ENCODE measurements at places on chromosomes 6 and 20.

DNA sequence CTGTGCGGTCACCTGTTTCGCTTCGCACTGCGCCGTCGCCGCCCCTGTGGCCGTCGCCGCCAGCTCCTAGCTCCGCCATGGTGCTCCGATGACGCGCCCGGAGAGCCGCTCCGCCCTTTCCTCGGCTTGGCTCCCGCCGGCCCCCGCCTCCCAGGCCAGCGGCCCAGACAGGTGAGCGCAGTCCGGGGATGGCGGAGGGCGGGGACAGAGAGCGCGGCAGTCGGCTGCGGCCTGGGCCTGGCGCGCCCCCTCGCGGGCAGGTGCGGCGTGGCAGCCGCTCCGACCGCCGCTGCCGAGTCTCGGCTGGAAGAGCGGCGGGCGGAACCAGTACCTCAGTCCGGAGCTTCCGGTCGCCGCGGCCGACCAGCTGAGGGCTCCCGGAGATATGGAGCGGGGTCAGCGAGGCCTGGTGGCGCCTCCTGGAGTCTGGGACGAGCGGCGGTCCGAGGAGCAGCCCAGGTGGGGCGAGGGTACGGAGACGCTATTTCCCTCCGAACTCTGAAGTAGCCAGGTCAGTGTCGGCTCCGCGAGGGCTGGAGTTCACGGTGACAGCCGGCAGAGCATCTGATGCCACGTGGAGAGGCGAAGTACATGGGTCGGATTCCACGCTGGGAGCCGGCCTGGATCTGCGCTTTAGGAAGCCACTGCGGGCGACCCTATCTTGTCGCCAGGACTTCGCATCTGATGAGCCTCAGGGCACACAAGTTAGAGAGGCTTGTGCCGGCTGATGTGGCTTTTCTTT is at the start of gene MAP7:
Gene MAP7 (minus strand): TSS at position 93 of the 742 bp plus-strand sequence. CDS start 14 bp downstream, at position 79.
- H3K36me3 ChIP-seq, result peaks cover 5% of the 10 kb centered on the region
- peak within 1 kb of the TSS; percentile 71 for H3K4me3 ChIP-seq
- peak; percentile 63 for DNase-seq
- H3K27ac ChIP-seq, result no peak within 1 kb of the TSS

DNA sequence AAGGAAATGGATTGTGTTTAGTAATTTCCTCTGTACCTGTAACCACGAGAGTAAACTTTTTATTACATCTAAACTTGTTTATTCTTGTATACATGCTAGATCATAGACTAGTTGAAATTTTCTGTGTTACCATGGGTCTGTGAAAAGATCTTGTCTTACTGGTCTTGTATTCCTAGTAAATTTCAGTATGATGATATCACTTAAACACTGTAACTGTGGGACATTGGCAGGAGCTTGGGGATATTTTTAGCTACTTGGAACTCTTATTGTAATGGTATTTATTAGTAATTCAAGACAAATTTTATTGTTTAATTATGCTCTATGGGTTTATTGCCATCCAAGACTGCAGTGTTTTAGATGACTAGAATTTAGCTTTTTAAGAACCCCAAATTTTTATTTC is 25.9 kb upstream of the TULP4 start:
- no peaks in the 10 kb centered on the region for H3K27me3 ChIP-seq
- H3K27ac ChIP-seq, result no peak overlapping the region
- no peak for DNase-seq
- H3K4me3 ChIP-seq, result no peak overlapping the region
- peaks cover 53% of the 10 kb centered on the region for H3K4me1 ChIP-seq

DNA sequence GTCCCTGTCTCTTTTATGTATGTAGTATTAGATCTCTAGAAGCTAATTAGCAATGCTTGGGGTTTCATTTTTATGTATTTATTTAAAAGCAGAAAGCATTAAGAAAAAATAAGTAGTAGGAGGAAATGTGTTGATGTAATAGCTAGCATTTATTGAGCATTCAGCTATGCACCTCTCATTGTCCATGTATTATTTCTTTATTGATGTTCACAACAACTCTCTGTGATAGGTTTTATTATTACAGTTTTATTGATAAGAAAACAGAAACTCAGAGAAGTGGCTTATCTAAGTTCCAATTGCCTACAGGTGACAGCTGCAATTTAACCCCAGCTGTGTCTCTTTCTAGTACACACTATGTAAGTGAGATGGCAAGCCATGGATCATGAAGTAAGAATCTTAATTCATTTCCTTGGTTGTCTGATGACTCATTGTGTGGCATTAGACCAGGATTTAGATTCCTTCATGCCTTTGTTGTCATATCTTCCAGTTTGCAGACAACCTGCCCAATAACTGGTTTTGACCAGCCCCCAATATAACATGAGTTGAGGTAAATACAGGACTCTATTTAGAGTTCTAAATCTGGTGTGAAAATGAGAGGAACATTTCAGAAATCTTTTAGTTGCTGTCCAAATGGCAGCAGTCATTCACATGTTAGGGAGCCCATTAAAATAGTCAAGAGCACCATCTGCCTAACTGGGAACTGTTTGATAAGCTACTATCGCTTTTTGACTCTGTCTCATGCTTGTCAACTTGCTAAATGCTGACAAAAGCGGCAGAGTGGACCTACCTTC is 170.8 kb upstream of the PHACTR1 start:
- H3K4me3 ChIP-seq, result no peak overlapping the region
- no peak for DNase-seq

DNA sequence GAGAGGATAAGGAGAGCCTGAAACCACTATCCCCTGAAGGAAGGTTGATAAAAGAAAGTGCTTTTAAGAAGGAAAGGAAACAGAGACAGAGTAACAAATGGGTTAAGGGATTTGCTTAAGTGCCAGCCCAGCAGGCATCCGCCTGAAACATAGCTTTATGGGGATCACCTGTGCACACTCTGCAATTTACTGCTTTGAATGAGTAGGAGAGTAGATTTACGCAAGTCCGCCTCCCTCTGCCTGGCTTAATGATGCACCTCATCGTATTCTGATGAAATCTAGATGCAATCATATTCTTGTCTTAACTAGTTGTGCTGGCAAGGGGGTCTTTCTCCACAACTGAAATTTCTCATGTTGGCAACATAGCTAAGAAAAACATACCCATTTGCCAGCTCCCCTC is 101.1 kb upstream of the ID4 start:
- no peaks in the 10 kb centered on the region for H3K36me3 ChIP-seq
- no peak for DNase-seq
- no peak overlapping the region for H3K4me3 ChIP-seq
- H3K27ac ChIP-seq, result no peak overlapping the region

GRCh38 chr20:13261460-13262301 is 40.6 kb downstream of the ISM1 start:
- no peak for DNase-seq
- H3K27me3 ChIP-seq, result peaks cover 5% of the 10 kb centered on the region
- H3K36me3 ChIP-seq, result no peaks in the 10 kb centered on the region
- H3K4me1 ChIP-seq, result no peaks in the 10 kb centered on the region
- H3K4me3 ChIP-seq, result no peak overlapping the region

- no peak overlapping the region for H3K27ac ChIP-seq
- H3K36me3 ChIP-seq, result no peaks in the 10 kb centered on the region
- no peaks in the 10 kb centered on the region for H3K4me1 ChIP-seq
- no peak for DNase-seq
- H3K27me3 ChIP-seq, result peaks cover 3% of the 10 kb centered on the region
- H3K4me3 ChIP-seq, result no peak overlapping the region
These were observed 219.2 kb upstream of the SGK1 start for GRCh38 chr6:134537146-134537555.

GRCh38 chr6:144823131-144823530 is 538.0 kb downstream of the UTRN start:
- H3K4me1 ChIP-seq, result no peaks in the 10 kb centered on the region
- no peaks in the 10 kb centered on the region for H3K27me3 ChIP-seq
- no peak overlapping the region for H3K4me3 ChIP-seq
- no peak for DNase-seq

- no peak for DNase-seq
- no peak overlapping the region for H3K4me3 ChIP-seq
- H3K27ac ChIP-seq, result no peak overlapping the region
- peaks cover 18% of the 10 kb centered on the region for H3K4me1 ChIP-seq
- no peaks in the 10 kb centered on the region for H3K36me3 ChIP-seq
These were observed 35.5 kb downstream of the SESN1 start for GRCh38 chr6:109059153-109059552.

GRCh38 chr20:32764005-32764960 is 2.1 kb downstream of the DNMT3B start:
- no peak overlapping the region for H3K27ac ChIP-seq
- H3K36me3 ChIP-seq, result peaks cover 1% of the 10 kb centered on the region
- H3K4me1 ChIP-seq, result peaks cover 17% of the 10 kb centered on the region
- peaks cover 2% of the 10 kb centered on the region for H3K27me3 ChIP-seq

DNA sequence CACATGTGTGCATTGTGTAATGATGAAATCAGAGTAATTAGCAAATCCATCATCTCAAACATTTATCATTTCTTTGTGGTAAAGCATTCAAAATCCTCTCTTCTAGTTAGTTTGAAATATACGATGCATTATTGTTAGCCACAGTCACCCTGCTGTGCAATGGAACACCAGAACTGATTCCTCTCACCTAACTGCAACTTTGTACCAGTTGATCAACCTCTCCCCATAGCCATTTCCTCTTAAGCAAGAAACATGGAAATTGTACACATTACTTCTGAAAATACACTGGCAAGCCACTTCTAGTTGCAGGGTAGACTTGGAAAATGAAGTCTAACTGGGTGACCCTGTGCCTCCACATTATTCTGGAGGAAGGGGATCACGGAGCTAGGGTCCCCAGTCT is 58.1 kb upstream of the ESR1 start:
- DNase-seq, result no peak
- H3K4me3 ChIP-seq, result no peak overlapping the region
- H3K27ac ChIP-seq, result no peak overlapping the region
- no peaks in the 10 kb centered on the region for H3K4me1 ChIP-seq
- no peaks in the 10 kb centered on the region for H3K36me3 ChIP-seq
- H3K27me3 ChIP-seq, result no peaks in the 10 kb centered on the region

GRCh38 chr6:129992881-129993280 is 25.5 kb upstream of the L3MBTL3 start:
- no peaks in the 10 kb centered on the region for H3K36me3 ChIP-seq
- no peak overlapping the region for H3K4me3 ChIP-seq
- no peaks in the 10 kb centered on the region for H3K4me1 ChIP-seq
- no peak overlapping the region for H3K27ac ChIP-seq

- H3K27ac ChIP-seq, result peak overlapping the region; percentile 15
- peaks cover 2% of the 10 kb centered on the region for H3K4me1 ChIP-seq
- no peak overlapping the region for H3K4me3 ChIP-seq
- peaks cover 78% of the 10 kb centered on the region for H3K36me3 ChIP-seq
- no peaks in the 10 kb centered on the region for H3K27me3 ChIP-seq
- no peak for DNase-seq
These were observed 72.7 kb downstream of the IGF2R start for GRCh38 chr6:160041608-160042007.

DNA sequence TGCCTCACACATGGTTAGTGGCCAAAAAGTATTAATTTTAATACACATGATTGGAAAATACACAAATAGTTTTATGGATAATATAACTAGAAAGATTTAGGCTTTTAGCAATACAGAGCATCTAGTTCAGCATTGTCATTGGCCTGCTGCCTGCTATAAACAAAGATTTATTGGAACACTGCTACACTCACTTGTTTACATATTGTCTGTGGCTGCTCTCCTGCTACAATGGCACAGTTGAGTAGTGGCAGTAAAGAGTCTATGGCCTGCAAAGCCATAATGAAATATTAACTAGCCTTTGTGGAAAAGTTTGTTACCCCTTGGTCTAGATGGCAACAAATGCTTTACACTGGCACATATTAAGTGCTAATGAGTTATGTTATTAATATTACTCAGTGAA is 37.8 kb downstream of the ZNF451 start:
- no peak overlapping the region for H3K27ac ChIP-seq
- H3K36me3 ChIP-seq, result peaks cover 34% of the 10 kb centered on the region
- H3K4me3 ChIP-seq, result no peak overlapping the region
- peaks cover 6% of the 10 kb centered on the region for H3K4me1 ChIP-seq
- no peaks in the 10 kb centered on the region for H3K27me3 ChIP-seq
- no peak for DNase-seq

- H3K4me1 ChIP-seq, result no peaks in the 10 kb centered on the region
- H3K4me3 ChIP-seq, result no peak overlapping the region
- no peak overlapping the region for H3K27ac ChIP-seq
- no peaks in the 10 kb centered on the region for H3K36me3 ChIP-seq
These were observed 29.5 kb downstream of the ALDH8A1 start for GRCh38 chr6:134920422-134920821.

DNA sequence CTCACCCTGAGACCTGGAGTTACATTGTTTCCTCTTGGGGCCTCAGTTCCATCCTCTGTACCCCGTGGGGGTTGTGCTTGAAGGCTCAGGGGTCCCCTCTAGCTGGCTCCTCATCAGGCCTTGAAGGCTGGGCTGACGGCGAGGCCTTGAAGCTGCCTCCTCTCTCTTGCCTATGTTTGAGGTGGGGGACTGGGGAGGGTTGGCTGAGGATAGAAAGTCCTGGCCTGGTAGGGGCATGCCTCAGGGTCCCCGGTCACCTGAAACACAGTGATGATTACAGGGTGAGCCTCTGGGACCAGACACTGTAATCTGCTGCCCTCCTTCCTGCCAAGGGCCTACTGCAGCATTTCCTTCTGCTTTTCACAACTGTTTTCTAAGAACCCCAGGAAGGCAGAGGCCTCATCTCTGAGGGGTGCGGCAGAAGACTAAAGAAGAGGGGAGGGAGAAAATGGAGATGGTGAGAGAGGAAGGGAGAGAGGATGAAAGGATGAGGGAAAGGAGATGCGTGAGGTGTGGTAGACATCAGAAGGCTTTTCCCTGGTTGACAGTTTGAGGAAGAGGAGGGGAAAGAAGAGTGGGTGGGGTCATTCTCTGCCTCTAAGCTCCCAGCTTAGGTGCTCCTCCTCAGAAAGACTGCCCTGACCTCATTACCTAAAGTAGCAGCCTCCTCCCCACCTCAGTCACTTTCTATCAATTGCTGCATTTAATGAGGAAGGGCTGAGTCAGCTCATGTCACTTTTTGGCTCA is 29.7 kb downstream of the VEGFA start:
- H3K4me1 ChIP-seq, result peaks cover 17% of the 10 kb centered on the region
- no peaks in the 10 kb centered on the region for H3K27me3 ChIP-seq
- DNase-seq, result no peak

DNA sequence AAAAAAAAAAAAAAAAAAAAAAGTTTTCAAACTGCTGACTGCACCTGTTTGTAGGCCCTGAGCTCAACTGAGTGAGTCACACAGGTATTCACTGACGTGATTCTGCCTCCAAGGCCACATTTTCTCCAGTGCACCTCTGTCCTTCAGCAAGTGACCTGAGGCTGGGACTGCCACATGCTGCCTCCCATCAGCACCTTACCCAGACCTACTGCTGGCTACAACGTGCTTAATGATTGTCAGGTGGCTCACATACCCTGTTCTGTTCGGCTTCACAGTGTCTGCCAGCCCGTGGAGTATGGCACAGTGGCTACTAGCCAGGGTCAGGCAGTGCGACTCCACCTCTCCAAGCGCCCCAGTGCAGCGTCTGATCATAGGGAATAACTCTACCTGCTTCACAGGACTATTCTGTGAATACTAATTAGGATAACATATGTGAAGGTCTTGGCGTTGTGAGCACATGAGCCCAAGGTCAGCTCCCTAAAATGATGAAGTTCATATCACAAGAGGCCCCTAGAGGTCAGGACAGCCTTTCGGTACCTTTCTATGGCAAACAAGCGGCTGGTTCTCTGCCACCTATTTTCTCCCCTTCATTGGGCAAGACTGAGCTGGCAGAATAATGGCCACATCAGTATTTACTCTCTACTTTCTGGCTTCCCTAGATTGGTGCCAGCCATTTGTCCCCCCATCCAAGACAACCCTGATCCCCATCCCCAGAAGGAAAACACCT is 28.1 kb downstream of the RIPOR3 start:
- H3K27me3 ChIP-seq, result peaks cover 9% of the 10 kb centered on the region
- no peak overlapping the region for H3K4me3 ChIP-seq
- no peak overlapping the region for H3K27ac ChIP-seq
- no peaks in the 10 kb centered on the region for H3K36me3 ChIP-seq
- no peaks in the 10 kb centered on the region for H3K4me1 ChIP-seq
- no peak for DNase-seq

- peaks cover 8% of the 10 kb centered on the region for H3K27me3 ChIP-seq
- no peak overlapping the region for H3K27ac ChIP-seq
- no peak for DNase-seq
These were observed 66.5 kb downstream of the PSMG4 start for GRCh38 chr6:3325210-3325609.
